ENCODE measurements at places on chromosomes 1 and 21. TPM values are rescaled to one million over a fixed set of nuclear protein-coding genes. Genes with fewer than 3 reads are reported as not detected.

Gene MYOG
- not detected for total RNA-seq

Gene C8A
- total RNA-seq: not detected

Gene PIGR
- under 0.01 TPM for total RNA-seq

Gene TRIM45
- total RNA-seq: 3.3 TPM

Gene C2CD2
- 9.1 TPM for total RNA-seq

Gene ICOSLG
- 1.3 TPM for total RNA-seq

Gene STIL
- total RNA-seq: 22.2 TPM

Gene LRRC42
- total RNA-seq: 40.1 TPM

Gene CFHR4
- not detected for total RNA-seq

Gene WDR64
- total RNA-seq: not detected

Gene PLA2G2C
- not detected for total RNA-seq

Gene GNL2
- 27.5 TPM for total RNA-seq

Gene ZNF684
- total RNA-seq: 1.8 TPM

Gene REN
- 0.13 TPM for total RNA-seq

Gene NCAM2
- 0.51 TPM for total RNA-seq

Gene SAMSN1
- 0.13 TPM for total RNA-seq

Gene TMIGD3
- not detected for total RNA-seq

Gene MXRA8
- total RNA-seq: 651 TPM

Gene FAM72B
- 1.6 TPM for total RNA-seq

Gene CERS2
- 146 TPM for total RNA-seq

Gene FCGR1A
- not detected for total RNA-seq

Gene CHML
- 9.9 TPM for total RNA-seq

Gene TCP10L
- under 0.01 TPM for total RNA-seq

Gene LIPI
- total RNA-seq: not detected

Gene SAMD13
- 1.4 TPM for total RNA-seq

Gene SPRR2G
- not detected for total RNA-seq

Gene DHRS3
- total RNA-seq: 430 TPM

Gene NHLH1
- total RNA-seq: under 0.01 TPM

Gene F13B
- not detected for total RNA-seq

Gene ACKR1
- total RNA-seq: not detected

Gene SMCP
- total RNA-seq: not detected

Gene MYCBP
- total RNA-seq: 3.7 TPM

Gene PDC
- total RNA-seq: not detected

Gene TMEM54
- 109 TPM for total RNA-seq

Gene CELA3A
- not detected for total RNA-seq

Gene PRDM15
- 5.1 TPM for total RNA-seq

Gene PROK1
- not detected for total RNA-seq

Gene TSACC
- total RNA-seq: 0.76 TPM

Gene WNT3A
- not detected for total RNA-seq

Gene GPR157
- total RNA-seq: 2.4 TPM

Gene RAP1A
- total RNA-seq: 12.2 TPM

Gene KCNA3
- not detected for total RNA-seq

Gene CLCA1
- total RNA-seq: not detected

Gene CD84
- total RNA-seq: not detected
